ENCODE measurements at places on chromosomes 4 and X.

DNA sequence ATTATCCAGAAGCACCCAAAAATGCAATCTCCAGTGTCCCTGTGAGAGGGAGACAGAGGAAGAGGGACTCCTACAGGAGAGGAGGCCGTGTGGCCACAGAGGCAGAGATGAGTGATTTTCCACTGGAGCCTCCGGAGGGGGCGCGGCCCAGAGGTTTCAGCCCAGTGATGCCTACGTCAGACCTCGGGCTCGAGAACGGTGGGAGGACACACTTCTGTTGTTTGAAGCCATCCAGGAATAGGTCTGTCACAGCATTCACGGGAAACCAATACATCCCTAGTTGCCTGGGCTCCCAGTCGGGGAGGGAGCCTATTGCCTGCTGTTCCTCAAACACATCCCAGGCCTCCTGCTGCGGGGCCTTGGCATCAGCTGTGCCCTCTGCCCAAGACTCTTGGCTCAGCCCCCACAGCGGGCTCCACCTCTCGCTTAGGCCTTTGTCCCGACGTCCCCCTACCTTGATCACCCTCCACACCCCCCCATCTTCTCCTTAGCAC is 39.2 kb upstream of the HMX1 start:
- no peaks in the 10 kb centered on the region for H3K27me3 ChIP-seq
- H3K4me1 ChIP-seq = no peaks in the 10 kb centered on the region
- no peaks in the 10 kb centered on the region for H3K36me3 ChIP-seq

- H3K4me3 ChIP-seq = no peak overlapping the region
- no peaks in the 10 kb centered on the region for H3K36me3 ChIP-seq
- no peak for DNase-seq
- H3K4me1 ChIP-seq = peaks cover 17% of the 10 kb centered on the region
These were observed 58.5 kb downstream of the ANTXR2 start for GRCh38 chr4:80014531-80014930.

- H3K27ac ChIP-seq = no peak overlapping the region
- H3K36me3 ChIP-seq = no peaks in the 10 kb centered on the region
- H3K4me1 ChIP-seq = no peaks in the 10 kb centered on the region
- no peaks in the 10 kb centered on the region for H3K27me3 ChIP-seq
These were observed 211.2 kb upstream of the LNX1 start for GRCh38 chr4:53802500-53802899.

DNA sequence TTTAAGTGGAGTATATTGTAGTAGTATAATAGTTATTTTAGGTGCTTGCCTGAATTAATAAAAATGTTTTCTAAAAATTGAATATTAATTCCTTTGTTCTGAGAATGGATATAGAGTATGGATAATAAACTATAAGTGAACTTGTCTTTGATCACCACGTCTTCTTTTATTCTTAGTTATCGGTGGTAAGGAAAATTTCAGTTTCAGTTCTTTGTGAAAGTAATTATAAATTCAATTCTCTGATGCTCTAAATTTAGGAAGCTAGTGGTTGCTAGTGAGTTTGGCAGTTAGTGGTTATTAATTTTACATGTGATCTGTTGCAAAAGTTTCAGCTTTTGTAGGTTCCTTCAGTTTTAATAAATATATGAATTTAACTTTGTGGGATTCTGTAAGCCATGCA is 30.8 kb downstream of the MRPL1 start:
- no peak overlapping the region for H3K27ac ChIP-seq
- peaks cover 4% of the 10 kb centered on the region for H3K4me1 ChIP-seq
- DNase-seq = no peak
- no peaks in the 10 kb centered on the region for H3K27me3 ChIP-seq

GRCh38 chr4:184889666-184890335 is 64.0 kb upstream of the ACSL1 start:
- H3K36me3 ChIP-seq = no peaks in the 10 kb centered on the region
- no peak for DNase-seq
- H3K27me3 ChIP-seq = no peaks in the 10 kb centered on the region
- no peak overlapping the region for H3K4me3 ChIP-seq
- no peak overlapping the region for H3K27ac ChIP-seq
- no peaks in the 10 kb centered on the region for H3K4me1 ChIP-seq

DNA sequence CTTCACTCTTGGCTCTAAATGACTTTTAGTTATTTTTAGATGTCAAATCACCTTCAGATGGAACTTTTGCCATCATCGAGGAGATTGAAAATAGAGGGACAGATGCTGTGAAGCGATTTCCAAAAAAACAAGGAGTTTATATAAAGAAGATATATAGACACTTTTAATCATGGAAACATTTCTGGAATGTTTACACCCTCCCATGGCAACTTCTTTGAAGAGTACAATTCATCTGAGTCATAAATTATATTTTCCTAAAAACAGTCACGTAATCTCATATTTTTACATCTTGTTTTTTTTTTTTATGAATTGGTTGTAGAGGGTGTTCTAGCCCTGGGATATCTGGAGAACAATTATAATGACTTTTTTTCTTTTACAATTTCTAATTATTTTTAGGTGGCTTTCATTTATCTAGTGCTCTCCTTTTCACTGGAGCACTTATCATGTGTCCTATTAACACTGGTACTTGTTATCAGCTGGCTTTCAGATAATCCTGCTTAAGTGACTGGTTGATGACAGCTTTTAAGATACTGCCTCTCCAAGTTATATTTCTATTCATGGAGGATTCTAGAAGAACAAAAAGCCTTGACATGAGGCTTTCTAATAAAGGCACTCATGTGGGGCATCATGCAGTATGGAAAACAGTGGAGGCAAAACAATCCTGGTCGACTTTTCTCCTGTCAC is 24.9 kb downstream of the PCDH7 start:
- no peak for DNase-seq
- no peaks in the 10 kb centered on the region for H3K36me3 ChIP-seq
- H3K4me3 ChIP-seq = no peak overlapping the region
- H3K27me3 ChIP-seq = no peaks in the 10 kb centered on the region

GRCh38 chr4:174283507-174284471 is at the start of the genes CEP44 and FBXO8:
TSS of gene CEP44 (plus strand) at chr4:174283911. CDS start at chr4:174299122, 15,211 bp downstream.
TSS of gene FBXO8 (minus strand) at chr4:174283667. CDS start at chr4:174263092, 20,575 bp downstream.
- peak within 1 kb of the TSS; percentile 99 for H3K27ac ChIP-seq
- no peaks in the 10 kb centered on the region for H3K27me3 ChIP-seq

- no peak for DNase-seq
- no peaks in the 10 kb centered on the region for H3K27me3 ChIP-seq
- no peaks in the 10 kb centered on the region for H3K4me1 ChIP-seq
- no peaks in the 10 kb centered on the region for H3K36me3 ChIP-seq
These were observed 663.4 kb downstream of the RAPGEF2 start for GRCh38 chr4:159766241-159766640.

DNA sequence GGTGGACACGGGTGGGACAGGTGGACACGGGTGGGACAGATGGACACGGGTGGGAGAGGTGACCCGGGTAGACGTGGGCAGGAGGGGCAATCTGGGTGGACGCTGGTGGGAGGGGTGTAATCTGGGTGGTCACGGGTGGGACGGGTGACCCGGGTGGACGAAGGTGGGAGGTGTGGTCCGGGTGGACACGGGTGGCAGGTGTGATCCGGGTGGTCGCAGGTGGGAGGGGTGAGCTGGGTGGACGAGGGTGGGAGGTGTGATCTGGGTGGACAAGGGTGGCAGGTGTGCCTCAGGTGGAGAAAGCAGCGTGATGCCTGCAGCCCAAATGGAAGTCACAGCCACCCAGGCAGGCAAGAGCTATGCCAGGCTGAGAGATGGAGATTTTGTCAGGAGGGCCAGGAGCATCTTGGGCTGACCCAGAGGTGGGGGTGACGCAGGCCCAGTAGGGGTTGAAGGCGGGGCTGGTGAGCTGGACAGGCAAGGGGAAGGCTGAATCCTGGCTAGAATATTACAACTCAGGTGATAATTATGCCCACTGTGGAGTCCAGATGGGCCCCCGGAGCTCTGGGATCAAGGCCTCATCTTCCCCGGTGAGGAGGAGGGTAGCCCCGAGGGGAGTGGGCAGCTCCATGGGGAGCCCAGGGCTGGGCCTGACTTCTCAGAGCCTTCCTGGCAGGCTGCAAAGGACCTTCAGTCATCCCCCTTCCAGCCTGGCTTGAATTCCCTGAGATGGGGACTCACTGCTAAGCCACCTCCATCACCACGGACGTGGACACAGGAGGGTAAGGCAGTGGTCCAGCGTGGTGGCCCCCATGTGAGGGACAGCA is 100.0 kb downstream of the ADRA2C start:
- no peaks in the 10 kb centered on the region for H3K36me3 ChIP-seq
- H3K27me3 ChIP-seq = peaks cover 4% of the 10 kb centered on the region
- DNase-seq = peak; percentile 15
- no peak overlapping the region for H3K4me3 ChIP-seq

- H3K27ac ChIP-seq = no peak overlapping the region
- no peak overlapping the region for H3K4me3 ChIP-seq
- no peaks in the 10 kb centered on the region for H3K27me3 ChIP-seq
- H3K36me3 ChIP-seq = no peaks in the 10 kb centered on the region
- peaks cover 18% of the 10 kb centered on the region for H3K4me1 ChIP-seq
- no peak for DNase-seq
These were observed 123.8 kb upstream of the TEX13D start for GRCh38 chrX:124208660-124209059.

- no peak for DNase-seq
- H3K27ac ChIP-seq = no peak overlapping the region
- H3K36me3 ChIP-seq = no peaks in the 10 kb centered on the region
- no peak overlapping the region for H3K4me3 ChIP-seq
- H3K27me3 ChIP-seq = no peaks in the 10 kb centered on the region
- H3K4me1 ChIP-seq = peaks cover 58% of the 10 kb centered on the region
These were observed 11.6 kb downstream of the IRF2 start for GRCh38 chr4:184462724-184463123.

DNA sequence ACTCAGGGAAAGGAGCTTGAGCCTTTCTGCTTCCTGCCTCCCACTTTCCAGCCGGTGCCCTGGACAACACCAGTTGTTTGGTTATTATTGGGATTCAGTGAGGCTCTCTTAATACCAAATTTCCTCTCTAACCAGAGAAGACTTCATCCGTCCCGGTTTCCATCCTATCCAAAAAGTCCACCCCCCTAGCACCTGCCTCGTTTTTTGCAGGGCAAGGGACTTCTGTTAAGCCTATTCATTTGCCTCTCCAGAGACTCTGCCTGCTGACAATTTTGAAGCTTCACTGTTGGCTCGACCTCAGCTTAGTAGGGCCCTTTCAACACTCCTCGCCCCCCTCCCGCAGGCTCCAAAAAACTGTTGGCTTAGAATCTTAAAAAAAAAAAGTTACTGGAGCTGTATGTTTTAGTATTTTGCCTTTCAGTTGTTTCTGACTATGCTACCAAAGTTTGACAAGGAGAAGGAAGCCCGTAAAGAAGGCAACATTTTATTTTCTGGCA is 779 bp upstream of the PRSS12 start:
- peaks cover 21% of the 10 kb centered on the region for H3K27me3 ChIP-seq
- no peak for DNase-seq
- H3K27ac ChIP-seq = no peak overlapping the region

DNA sequence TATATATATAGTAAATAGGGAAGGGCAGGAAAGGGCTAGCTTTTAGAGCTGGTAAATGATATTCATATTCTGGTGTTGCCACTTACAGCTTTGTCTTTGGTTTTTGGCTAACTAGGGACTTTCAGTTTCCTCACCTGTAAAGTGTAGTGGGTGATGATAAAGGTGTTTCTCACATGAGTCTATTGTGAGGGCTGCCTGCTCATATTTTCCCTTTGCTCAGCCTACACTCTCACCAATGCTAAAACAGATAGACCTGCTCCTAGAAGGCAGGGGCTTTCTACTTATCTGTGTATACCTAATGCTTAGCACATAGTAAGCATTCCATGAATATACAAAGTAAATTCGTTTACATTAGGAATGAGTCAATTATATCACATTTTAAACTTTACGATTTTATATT is 137.2 kb upstream of the HS3ST1 start:
- DNase-seq = no peak
- H3K4me1 ChIP-seq = no peaks in the 10 kb centered on the region

DNA sequence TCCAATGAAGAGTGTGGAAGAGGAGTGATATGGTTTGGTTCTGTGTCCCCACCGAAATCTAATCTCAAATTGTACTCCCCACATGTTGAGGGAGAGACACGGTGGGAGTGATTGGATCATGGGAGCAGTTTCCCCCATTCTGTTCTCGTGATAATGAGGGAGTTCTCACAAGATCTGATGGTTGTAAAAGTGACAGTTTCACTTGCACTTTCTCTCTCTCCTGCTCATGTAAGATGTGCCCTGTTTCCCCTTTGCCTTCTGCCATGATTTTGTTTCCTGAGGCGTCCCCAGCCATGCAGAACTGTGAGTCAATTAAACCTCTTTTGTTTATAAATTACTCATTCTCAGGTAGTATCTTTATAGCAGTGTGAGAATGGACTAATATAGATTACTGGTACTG is 39.6 kb downstream of the FAM47C start:
- H3K27me3 ChIP-seq = no peaks in the 10 kb centered on the region
- H3K4me1 ChIP-seq = no peaks in the 10 kb centered on the region
- no peaks in the 10 kb centered on the region for H3K36me3 ChIP-seq
- H3K27ac ChIP-seq = no peak overlapping the region
- H3K4me3 ChIP-seq = no peak overlapping the region

All from CD8-positive, alpha-beta memory T cell (primary cell).